ENCODE measurements at places on chromosomes 6 and 20.

- peak; percentile 23 for DNase-seq
Measured at GRCh38 chr20:45283551-45284057, 23.0 kb upstream of the RBPJL start.

GRCh38 chr6:70834520-70834919 is 122.3 kb downstream of the B3GAT2 start:
- peak; percentile 52 for DNase-seq

DNA sequence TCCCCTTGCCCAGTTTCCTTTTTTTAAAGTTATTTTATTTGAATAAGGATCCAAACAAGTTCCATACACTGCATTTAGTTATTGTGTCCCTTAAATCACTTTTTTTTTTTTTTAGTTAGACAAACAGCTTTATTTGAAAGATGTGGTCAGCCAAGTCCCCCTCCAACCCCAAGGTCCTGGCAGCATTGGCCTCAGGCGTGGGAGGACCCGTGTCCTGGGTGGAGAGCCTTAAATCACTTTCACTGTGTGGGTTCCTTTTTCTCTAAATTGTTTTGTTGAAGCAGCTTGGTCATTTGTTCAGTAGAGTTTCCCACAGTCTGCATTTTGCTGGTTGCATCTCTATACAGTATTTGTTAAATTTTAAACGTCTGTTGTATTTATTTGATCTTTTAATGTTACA is 5.2 kb upstream of the TBCC start:
- DNase-seq = no peak

DNA sequence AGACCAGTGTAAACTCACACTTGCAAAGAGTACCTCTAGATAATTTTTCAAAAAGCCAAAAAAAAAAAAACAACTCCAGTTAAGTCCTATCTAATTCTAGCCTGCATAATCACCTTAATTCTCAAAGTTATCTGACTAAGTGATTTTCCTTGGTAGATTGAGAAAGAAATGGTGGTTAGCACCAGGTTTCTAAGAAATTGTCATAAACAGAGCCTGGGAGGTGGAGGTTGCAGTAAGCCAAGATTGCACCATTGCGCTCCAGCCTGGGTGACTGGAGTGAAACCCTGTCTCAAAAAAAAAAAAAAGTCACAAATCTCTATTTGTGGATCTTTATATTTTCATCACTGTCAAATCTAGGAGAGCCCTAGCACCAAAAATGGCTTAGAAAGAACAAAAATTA is 8.9 kb downstream of the FBXO5 start:
- DNase-seq = no peak

DNA sequence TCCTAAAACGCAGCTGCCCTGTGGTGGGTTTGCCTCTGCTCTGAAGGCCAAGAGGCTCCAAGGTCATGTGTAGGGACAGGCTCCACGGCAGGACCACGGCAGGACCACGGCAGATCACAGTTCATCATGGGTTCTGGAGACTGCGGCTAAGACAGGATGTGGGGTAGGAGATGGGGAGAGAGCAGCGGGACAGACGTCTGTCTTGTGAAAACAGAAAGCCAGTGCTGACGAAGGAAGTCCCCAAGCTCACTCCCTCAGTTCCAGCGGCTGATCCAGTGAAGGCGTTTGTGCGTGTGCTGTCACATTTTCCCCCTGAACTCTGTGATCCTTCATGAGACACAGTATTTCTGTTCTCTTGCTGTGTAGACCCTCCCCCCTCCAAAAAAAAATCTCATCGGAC is 67.9 kb upstream of the PTGIS start:
- no peak for DNase-seq

- DNase-seq = no peak
Measured at GRCh38 chr6:25026723-25027122, 91.0 kb upstream of the RIPOR2 start.

DNA sequence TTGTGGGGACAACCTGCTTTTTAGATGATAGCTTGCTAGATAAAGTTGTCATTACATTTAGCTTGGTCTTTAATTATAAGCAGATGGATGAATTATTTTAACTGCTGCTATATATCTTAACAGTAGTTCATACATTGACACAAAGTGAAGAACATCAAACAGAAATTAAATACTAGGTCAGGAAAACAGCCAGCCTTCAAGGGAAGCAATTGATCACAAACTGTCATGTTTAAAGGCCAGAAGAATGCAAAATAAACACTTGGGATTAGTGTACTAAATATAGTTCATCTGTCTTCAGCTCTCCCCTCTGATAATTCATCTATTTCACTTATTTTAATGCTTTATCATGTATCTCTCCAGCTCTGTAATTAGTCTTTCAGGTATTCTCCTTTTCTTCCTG is 225.1 kb upstream of the FERMT1 start:
- DNase-seq = no peak

- no peak for DNase-seq
Measured at GRCh38 chr6:11298651-11299420, 66.4 kb upstream of the NEDD9 start.

- no peak for DNase-seq
Measured at GRCh38 chr6:33451606-33452005, 2.8 kb upstream of the ZBTB9 start.

- DNase-seq = no peak
Measured at GRCh38 chr6:150253489-150253888, 110.6 kb downstream of the PPP1R14C start.

DNA sequence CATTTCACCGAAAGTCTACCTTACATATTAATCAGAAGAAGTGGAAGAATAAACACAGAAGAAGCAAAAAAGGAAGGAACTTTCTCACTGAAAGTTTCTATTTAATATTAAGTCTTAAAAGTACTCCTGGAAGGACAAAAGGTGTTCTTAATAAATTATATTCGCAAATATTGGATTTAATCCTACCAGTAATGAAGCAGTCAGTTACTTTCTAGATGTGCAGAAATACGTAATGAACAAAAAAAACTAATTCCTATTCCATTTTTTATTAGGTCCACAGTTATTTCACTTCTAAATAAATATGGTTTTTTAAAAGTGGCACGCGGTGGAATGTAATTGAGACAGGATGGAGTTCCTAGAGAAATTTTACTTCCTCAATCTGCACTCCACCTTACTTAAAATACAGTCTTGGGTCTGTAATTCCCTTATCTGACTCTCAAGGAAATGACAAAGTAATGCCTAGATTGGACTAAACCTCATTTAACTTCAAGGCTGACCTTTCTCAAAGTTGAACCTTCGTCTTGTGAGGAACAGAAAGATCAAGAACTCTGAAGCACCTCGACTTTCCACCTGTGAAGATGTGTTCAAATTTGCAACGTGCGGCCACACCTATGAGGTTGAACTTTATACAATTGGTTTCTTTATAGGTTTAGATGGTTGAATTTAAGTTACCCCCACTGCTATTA is 1.1 kb upstream of the TRAM2 start:
- DNase-seq = no peak

GRCh38 chr6:18976091-18976490 is 588.9 kb downstream of the RNF144B start:
- no peak for DNase-seq

DNA sequence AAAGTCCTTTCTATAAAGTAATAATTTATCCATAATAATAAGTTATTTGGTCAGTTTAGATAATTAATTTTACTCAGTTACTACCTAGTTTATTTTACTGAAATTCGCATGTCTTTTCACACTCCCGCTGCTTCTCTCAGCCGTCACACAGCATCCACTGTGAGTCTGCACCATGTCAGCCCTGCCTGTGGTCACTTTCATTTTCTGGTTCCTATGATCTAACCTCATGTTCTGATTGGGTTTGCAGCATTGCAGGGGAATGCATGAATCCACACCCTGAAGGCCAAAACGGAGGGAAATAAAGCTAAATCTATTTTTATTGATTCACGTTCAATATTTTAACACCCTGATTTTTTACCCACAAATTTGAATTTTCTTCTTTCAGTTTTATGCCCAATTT is 47.4 kb downstream of the PDE10A start:
- peak; percentile 78 for DNase-seq

DNA sequence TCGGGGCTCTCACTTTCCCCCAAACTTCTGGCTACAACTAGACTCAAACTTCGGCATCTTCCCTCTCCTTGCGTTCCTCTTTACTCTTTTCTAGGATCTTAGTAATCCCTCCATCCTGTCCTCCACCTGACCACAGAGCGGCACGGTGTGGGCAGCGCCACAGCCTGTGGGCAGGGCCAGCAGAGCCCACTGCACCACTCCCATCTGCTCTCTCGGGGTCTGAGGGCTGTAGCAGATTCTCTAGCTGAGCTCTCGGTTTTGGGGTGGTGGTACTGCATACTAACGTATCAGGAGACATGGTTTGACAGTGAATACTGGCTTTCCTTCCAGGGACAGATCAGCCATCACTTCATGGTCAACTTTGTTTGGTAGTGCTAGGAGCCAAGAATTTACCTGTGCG is 57.4 kb downstream of the EZR start:
- DNase-seq = no peak

DNA sequence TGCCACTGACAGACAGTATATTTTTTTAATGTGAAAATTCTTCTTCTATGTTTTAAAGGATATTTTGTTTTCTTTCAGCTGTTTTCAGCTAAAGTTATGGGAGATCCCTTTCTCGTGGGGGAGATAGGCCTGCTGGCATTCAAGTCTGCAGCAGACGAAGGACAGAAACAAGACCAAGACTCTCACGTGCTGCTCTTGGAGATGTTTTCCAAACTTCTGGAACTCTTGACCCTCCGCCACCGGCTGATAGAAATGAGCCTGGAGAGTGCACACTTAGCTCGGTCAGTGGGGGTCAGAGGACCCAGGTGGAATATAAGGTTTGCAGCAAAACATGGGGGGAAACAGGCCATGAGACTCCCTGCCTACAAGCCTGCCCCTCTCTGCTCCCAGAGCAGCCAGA is 120.5 kb downstream of the CD164 start:
- DNase-seq = no peak

DNA sequence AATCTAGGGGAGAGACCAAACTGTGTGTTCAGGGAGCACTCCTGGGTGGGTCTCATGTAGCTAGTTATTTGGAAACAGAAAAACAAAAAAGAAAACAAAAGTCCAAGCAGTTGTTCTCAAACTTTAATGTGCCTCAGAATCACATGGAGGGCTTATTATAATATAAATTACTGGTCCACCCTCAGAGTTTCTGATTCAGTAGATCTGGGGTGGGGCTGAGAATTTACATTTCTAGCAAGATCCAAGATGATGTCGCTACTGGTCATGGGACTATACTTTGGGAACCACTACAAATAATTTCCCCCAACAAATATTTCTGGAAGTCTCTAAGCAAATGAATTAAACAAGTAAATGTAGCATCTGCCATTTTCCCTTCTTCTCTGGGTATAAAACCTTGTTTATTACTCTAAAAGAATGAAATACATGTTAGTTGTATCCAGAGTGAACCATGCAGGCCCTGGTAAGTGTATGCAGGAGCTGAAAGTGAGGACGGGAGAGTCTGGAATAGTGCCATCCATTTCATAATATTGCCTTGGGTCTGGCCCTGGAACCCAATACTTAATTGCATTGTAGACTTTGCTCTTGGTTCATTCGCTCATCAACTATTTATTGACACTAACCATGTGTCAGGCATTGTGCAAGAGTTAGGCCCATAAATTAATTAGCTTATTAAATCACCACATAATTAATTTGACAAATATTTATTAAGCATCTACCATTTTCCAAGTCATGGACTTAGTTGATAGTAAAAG is 490.8 kb downstream of the EPM2A start:
- no peak for DNase-seq

DNA sequence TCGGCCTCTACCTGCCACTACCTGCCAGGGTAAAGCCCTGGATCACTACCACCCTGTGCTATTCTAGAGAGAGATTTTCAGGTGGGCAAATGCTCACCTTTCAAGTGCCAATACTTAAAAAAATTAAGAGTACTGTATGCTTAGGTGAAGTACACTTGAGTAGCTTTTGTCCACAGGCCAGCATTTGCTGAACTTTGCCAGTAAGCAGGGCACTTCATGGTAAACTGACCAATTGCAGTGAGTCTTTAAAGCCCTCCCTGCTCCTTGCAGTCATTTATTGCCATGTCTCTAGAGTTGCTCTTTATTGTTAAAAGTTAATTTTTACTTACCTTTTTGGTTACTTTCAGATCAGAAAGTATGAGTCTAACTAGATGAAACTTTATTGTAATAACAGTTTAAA is 58.5 kb downstream of the PLAGL1 start:
- DNase-seq = no peak

GRCh38 chr6:133245007-133245406 is 3.9 kb downstream of the EYA4 start:
- no peak for DNase-seq

DNA sequence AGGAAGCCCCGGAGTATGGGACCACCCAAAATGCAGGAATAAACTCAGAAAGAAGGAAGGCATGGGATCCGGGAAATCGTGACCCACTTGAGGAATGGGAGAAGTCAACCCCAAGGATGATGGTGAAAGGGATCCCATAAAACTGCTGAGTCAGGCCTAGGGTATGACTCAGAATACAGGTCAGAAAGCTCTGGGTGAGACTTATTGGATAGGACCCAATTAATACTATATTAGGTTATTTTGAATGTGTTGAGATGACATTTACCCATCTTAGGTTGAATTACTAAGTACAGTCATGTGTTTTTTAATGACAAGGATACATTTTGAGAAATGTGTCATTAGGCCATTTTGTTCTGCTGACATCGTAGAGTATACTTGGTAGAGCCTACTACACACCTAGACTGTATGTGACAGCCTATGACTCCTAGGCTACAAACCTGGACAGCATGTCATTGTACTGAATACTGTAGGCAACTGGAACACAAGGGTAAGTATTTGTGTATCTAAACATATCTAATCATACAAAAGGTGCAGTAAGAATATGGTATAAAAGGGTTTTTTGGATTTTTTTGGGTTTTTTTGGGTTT is 17.1 kb upstream of the HIVEP1 start:
- DNase-seq = no peak

GRCh38 chr6:150373260-150373701 is 4.5 kb downstream of the IYD start:
- peak; percentile 76 for DNase-seq

DNA sequence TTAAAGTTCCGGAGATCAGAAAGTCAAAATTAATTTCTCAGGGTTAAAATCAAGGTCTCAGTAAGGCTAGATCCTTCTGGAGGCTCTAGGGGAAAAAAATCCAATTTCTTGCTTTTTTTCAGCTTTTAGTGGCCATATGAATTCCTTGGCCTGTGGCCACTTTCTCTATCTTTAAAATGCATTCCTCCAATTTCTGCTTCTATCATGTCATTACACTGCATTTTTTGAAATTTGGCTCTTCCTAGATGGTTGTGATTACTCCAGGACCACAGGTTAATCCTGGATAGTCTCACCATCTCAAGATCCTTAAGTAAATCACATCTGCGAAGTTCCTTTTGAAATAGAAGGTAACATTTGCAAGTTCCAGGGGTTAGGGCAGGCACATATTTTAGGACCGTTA is 1294.9 kb upstream of the CITED2 start:
- DNase-seq = peak; percentile 64

Data from fibroblast of the aortic adventitia (primary cell).